ENCODE measurements at places on chromosomes 6 and 20. TPM values are rescaled to one million over a fixed set of nuclear protein-coding genes. Genes with fewer than 3 reads are reported as not detected.

SH3BGRL2 gene
- 2.2 TPM for total RNA-seq

ZSCAN23 gene
- total RNA-seq = 0.51 TPM

GPSM3 gene
- total RNA-seq = 5.4 TPM

MATN4 gene
- total RNA-seq = not detected

PRRT1 gene
- not detected for total RNA-seq

OR5V1 gene
- total RNA-seq = not detected

NDRG3 gene
- total RNA-seq = 19.8 TPM

ZBTB12 gene
- total RNA-seq = 2.0 TPM

CSNK2A1 gene
- 98.8 TPM for total RNA-seq

FRS3 gene
- 3.4 TPM for total RNA-seq

WFDC2 gene
- not detected for total RNA-seq

DNA sequence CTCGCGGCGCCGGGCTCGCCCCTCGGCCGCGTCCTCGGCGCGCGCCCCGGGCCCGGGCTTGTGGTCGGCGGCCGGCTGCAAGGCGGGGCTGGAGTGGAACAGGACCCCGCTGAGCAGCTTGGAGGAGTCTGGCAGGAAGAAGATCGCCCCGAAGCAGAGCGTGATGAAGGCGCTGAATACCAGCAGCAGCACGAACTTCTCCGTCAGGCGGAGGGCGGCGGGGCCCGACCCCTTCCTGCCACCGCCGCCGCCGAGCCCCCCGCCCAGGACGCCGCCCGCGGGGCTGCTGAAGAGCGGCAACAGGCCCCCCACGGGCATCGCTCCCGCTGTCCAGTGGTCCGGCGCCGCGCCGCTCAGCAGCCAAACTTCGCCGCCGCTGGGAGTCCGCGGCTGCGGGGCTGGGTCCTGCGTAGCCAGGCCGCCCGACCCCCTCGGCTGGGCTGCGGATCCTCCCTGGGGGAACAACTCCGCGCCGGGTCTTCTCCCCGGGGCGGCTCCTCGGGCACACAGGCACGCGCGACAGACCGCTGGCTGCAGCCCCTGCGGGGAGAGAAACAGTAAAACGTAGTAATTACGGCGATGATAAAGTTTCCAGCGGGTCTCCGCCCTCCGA lies 707 bp downstream of the MAN1A1 start:
- peak; percentile 58 for DNase-seq

DNA sequence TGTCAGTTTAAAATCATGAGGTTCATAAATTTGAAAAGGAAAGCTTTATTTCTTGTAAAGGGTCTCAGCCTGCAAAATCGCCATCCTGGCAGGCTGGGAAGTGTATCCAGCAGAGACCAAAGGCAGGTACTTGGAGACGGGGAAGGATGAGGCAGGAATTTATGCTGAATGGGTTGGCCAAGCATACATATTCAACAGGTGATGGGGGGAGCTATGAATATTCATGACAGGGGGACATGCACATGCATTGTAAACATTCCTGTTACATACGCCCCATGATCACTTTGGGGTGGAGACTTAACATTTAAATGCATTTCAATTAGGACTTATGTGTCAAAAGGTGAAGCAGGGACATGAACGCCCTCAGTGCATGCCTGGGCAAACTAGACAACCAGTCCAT lies 9.8 kb upstream of the SLC22A1 start:
- DNase-seq = no peak

- no peak for DNase-seq
Measured at GRCh38 chr6:151704383-151704782, 103.1 kb upstream of the ESR1 start.

DNA sequence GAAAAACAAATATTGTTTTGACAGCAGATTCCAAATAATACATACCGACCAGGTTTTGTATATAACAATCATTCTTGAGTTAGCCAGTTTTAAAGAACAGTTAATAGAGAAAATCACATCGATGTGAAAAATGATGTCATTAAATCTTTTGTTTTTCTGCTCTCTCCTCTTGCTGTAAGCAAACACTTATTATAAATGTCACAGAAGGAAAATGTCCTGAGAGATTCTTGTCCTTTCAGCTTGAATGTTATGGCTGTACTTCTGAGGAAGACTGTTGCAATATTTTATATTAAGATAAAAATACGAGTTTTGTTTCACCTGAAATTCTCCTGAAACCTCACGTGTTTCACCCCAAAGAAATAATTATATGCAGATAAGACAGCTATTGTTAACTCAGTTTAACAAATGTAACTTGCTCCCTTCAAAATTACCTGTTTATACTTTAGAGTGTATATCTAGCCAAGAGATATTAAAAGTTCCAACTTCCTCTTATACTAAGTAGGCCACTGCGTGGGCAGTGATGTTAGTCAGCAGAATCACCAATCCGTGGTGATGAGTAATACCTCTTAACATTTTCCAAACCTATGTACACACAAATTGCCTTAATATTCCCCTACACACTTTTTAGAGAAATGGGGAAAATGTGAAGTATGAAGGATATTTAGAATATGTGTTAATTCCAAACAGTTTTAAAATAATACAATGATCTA lies 1111.4 kb upstream of the CITED2 start:
- peak; percentile 97 for DNase-seq

DNA sequence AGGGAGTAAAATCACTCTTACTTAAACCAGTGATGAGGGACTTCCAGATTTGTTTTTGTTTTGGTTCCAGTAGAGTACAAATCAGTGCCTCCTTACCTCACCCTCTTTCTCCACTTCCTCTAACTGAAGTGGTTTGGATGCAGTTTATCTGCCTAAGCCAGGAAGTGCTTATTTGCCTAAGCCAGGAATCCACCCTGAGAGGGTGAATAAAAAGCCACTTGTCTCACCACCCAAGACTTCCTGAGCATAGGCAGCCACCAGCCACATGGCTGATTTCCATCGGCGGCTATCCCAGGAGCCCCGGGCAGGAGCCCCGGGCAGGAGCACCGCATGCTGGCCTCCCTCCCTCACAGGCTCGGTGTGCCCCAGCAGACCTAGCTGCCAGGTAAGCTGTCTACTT lies 12.0 kb downstream of the LRP11 start:
- DNase-seq = peak; percentile 37

GRCh38 chr20:44997171-44997570 lies 30.9 kb downstream of the STK4 start:
- DNase-seq = no peak

DNA sequence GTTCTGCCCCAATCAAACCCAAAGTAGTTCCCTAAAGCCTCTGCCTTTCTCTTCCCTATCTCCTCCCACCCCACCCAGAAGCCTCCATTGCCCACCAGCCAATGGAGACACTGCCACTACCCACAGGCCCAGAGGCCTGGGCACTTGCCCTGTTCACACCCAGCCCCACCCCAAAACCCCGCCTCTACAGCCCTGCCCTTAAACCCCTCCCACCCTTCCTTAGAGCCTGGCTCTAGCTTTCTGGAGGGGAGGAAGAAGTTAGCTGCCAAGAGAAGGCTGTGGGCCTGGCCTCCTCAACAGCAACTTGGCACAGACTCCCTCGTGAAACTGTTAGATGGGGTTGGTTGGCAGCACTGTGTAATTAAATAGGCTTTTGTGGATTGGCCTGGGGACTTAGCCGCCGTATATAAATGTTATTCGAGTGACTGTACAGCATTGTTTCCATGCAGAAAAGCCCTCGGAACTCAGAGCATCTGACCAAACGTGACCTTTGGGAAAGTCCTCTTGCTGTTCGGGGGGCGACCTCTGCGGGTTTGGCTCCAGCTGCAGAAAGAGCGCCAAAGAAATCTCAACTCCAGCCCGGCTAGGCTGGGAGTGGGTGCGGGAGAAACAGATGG lies 31.4 kb downstream of the COL11A2 start:
- DNase-seq = peak; percentile 92

GRCh38 chr6:152441902-152442301 lies 195.3 kb downstream of the SYNE1 start:
- no peak for DNase-seq

DNA sequence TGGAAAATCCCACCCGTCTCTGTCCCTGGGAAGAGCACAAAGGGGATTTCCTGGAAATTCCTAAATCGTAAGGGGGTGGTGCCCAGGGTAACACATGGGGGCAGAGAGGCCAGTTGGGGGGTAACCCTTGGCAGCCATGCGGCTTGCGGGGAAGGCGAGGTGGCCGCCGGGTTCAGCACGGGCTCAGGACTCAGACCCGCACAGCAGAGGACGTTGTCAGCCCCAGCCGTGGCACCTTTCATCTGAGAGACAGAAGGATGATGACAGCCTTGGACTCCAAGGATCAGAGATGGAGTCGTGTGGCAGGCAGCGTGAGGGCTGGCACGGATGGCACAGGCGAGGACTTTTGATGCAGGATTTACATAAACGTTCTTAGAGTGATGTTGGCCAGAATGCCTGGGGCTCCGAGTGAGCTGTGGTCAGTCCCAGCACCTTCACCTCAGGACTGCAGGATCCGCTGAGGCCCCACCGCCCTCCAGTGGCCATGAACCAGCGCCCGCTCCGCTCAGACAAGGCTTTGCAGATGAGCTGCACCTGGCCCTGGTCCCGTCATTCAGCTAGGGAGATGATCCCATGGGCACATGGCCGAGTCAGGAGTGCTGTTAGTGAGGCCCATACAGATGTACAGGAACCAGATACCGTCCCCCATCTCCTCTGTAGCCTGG lies 190.3 kb downstream of the TAF4 start:
- no peak for DNase-seq

- no peak for DNase-seq
Measured at GRCh38 chr20:54065601-54066038, 4.8 kb downstream of the BCAS1 start.

- peak; percentile 53 for DNase-seq
Measured at GRCh38 chr6:44575644-44576043, 188.1 kb downstream of the CDC5L start.

DNA sequence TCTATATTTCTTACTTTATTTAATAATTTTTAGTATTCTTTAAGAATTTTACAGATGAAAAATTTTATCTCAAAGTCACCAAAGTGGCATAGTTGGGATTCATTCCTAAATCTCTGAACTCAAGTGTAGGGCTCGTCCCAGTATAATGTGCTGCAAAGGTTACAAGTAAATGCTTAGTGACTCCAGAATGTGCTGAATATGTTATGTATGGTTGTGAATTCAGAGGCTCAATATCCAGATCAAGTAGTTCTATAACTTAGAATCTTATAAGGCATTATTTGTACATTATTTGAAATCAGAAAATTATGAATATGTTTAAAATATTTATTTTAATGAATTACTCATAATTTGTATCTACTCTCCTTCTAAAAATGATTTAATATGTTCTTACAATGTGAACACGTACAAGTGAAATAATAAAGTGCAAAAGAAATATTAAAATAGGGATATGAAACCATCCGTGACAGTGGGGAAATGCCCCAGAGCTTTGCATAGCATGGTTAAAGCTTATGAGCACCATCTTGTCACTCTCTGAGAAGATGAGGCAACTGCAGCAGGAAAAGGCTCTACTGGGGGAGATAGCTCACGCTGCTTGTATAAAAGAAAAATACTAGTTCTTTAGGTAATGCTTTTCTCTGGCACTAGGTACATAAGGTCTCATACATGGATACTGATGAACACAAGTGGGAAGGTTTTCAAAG lies 259.0 kb downstream of the FOXC1 start:
- no peak for DNase-seq

DNA sequence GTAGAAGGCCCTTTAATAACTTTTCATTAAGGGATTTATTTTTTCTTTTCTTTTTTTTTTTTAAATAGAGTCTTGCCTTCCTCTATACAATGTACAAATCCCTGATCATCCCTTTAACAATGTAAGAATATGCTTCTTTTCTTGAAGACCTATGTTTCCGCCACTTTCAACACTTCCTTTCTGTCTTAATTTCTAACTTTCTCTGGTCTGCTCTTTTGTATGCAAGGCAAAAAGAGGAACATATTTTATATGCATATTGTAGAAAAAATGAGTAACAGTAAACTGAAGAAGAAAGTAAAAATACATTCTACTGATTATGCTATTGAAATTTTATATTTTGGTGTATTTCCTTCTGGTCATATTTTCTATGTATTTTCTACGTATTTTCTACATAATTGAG lies 484.7 kb downstream of the TFAP2B start:
- DNase-seq = no peak

- DNase-seq = no peak
Measured at GRCh38 chr20:41344477-41344876, 3.9 kb downstream of the LPIN3 start.

GRCh38 chr6:41895300-41896233 lies at the start of gene USP49:
USP49 (minus strand) TSS chr6:41895375; CDS start chr6:41806983, 88,392 bp downstream.
- peak; percentile 96 for DNase-seq

- DNase-seq = no peak
Measured at GRCh38 chr6:166779963-166780683, 153.1 kb upstream of the RPS6KA2 start.

GRCh38 chr20:61014491-61014890 lies 237.6 kb upstream of the CDH4 start:
- DNase-seq = no peak

DNA sequence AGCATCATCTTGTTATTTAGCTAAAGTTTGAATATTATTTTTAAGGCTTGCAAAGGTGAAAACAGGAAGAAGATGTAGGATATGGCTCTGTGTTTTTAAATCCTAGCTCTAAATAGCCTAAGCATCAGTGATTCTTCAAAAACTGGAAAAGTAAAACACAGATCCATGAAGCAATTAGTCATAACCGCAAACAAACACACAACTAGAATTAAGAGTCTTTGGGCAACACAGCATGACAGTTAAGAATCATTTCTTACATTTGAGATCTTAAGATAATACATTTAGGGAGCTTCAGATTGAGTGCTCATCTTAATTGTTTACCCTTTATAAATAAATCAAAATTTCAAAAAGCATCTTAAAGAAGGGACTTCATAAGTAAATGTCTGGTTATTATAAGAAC lies 115.8 kb upstream of the MAP7 start:
- no peak for DNase-seq

DNA sequence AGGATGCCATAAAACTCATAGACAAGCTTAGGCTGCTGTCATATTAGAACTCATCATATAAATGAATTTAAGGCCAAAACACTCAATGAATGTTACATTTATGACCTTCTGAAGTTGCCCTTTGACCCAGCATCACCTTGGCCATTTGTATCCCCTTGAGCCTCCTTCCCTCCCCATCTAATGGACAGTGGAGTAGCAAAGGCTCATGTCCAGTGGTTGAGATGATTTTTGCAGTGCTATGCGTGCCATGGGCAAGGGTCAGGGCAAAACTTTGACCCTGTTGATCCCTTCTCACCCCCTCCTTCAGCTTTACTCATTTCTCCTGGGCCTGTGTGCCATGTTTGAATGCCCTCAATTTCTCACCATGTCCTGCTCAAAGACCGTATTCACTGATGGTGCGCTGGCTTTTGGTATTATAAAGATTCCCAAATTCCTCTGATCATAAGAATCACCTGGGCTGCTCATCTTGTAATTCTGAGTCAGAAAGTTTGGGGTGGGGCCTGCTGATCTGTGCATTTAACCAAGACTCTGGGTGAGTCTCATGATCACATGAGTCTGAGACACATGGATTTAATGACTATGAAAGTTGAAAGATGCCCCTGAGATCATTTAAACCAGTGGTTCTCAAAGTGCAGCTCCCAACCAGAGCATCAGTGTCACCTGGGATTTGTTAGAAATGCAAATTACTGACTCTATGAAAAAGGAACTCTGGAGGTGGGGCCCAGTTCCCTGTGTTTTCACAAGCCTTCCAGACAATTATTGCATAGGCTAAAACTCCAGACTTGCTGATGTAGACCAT lies 57.5 kb upstream of the IL20RA start:
- DNase-seq = no peak

- DNase-seq = peak; percentile 75
Measured at GRCh38 chr6:25652007-25652515, at the start of gene SCGN. SCGN (plus strand) TSS chr6:25652215; CDS start chr6:25652404, 189 bp downstream.

- no peak for DNase-seq
Measured at GRCh38 chr6:43673444-43674084, 14.0 kb downstream of the MRPS18A start.

- DNase-seq = no peak
Measured at GRCh38 chr20:41119614-41120561, 17.5 kb upstream of the PLCG1 start.

GRCh38 chr20:58899512-58899911 lies 47.0 kb downstream of the GNAS start:
- DNase-seq = no peak

All from GM23248 (cell line).